ENCODE measurements at places on chromosomes 4 and X.

GRCh38 chr4:13766761-13767540, 139.4 kb upstream of the BOD1L1 start:
- no peak for DNase-seq

GRCh38 chrX:3550160-3550751, 163.2 kb downstream of the PRKX start:
- no peak for DNase-seq

GRCh38 chrX:112695494-112695893, 15.8 kb upstream of the LHFPL1 start:
- no peak for DNase-seq

DNA sequence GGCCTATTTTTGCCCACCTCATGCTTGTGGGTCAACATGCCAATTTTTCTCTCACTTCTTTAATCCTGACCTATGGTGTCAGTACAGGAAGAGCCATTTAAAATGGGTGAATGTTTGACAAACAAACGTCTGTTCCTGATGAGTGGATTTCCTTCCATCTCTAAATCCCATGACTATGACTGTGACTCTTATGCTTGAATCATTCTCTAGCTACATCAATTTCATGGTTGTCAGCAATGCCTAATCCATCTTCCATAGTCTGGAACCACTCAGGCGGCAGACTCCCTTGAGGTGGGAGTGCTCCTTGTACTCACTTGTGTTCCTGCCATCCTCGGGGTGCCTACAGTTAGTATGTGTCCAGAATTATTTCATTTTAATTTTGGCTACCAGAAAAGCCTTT, 194.9 kb upstream of the RPS6KA3 start:
- DNase-seq: peak; percentile 55

- no peak for DNase-seq
These were observed 51.5 kb upstream of the TRIM2 start for GRCh38 chr4:153152501-153153338.

DNA sequence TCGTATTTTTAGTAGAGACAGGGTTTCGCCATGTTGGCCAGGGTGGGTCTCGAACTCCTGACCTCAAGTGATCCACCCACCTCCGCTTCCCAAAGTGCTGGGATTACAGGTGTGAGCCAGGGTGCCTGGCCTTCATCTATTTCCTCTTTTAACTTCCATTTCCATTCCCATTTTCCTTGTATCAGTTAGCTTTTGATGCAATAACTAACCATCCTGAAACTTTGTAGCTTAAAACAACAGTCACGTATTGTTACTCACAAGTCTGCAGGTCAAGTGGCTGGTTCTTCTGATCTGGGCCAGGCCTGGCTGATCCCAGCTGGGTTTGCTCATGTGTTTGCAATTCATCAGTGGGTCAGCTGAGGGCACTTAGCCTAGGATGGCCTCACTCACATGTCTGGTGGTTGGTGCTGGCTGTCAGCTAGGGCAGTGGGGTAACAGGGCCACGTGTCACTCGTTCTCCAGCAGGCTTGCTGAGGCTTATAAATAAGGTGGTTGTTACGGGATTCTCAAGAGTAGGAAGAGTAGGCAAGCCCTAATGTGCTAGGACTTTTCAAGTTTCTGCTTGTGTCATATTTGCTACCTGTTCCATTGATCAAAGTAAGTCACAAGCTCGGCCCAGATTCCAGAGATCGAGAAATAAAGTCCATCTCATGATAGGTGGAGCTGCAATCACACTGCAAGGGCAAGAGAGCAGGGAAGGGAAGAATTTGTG, 88.2 kb downstream of the SOWAHB start:
- no peak for DNase-seq

DNA sequence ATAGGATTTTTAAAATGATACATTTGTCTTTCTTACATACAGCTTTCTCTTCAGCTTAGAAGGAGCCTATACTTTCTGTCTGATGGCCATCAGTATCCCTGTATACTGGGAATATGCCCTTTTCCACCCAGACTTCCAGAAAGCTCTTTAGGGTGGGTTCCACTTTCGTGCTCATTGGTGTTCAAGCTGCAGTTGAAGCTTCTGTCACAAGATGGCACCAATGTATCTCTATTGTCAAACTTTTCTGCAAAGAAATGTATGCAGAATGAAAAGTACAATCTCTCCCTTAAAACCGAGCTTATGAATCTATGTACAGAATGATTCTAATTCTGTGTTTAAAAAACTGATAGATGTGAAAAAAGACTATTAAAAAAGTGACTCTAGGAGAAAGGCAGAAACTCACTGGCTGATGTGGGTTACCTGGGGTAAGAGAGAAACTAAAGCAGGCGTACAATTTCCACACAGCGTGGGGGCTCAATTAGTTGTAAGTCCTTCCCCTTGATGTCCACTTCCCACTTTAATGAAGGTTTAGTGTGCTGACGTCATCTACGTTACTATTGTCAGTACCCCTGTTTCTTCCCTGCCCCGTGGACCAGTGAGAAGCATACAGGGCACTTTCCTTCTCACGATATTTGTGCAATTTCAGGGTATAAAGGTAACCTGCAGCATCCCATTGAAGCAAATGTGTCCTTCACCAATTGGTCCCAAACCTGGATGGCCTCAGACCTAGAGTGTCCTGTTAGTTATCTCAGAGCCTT, 57.3 kb upstream of the TCEAL2 start:
- DNase-seq: no peak

DNA sequence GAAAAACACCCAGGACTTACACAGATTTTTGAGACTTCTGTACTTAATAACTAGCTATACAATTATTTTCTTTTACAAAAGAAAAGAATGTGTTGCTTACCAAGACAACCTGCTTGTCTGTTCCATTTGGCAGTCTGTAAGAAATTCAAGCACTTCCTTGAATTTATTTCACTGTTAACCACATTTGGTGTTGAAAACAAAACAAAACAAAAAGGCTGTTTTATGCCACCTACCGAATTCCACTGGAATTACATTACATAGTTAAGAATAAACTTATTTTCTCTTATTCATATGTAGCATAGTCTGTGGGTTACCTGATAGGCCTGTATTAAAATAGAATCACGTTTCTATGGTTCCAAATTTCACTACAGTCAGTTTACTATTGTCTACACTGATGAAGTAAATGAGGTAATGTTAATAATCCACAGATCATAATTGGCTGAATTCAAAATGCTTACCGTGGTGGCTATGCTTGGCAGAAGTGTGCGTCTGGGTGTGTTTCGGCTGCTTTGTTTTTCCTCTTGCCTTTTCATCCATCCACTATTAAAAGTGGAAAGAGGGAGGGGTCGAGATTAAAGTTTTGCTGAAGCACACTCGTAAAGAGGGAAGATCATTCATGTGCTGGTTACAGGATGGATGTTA, at the start of gene TLR1:
Gene TLR1 (minus strand): TSS at position 138 of the 642 bp plus-strand sequence. CDS start 5,960 bp downstream, outside the sequence.
- DNase-seq: no peak

- no peak for DNase-seq
These were observed 120.1 kb downstream of the NHS start for GRCh38 chrX:17495052-17495451.

DNA sequence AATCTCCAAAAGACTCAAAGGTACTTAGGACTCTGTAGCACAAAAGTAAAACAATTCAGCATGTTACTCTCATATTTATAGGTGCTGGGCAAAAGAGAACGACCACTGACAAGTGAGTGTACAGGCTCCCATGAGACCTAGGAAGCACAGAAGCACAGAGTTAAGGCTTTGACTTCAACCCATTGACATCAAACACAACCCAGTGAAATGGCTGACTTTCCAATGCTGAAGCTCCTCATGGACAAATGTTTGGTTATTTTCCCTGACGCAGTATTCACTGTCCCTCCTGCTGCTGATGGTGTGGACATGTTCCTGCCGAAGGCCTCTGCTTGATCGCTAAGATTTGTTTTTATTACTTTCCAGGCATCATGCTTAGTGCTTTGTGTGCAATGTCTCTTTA, 148.7 kb downstream of the TSPAN5 start:
- DNase-seq: no peak

- DNase-seq: no peak
These were observed 54.3 kb downstream of the TSC22D3 start for GRCh38 chrX:107721318-107721717.

GRCh38 chrX:40759374-40759773, 24.0 kb upstream of the MED14 start:
- no peak for DNase-seq

- no peak for DNase-seq
These were observed 110.0 kb downstream of the SOWAHB start for GRCh38 chr4:76787898-76788297.

DNA sequence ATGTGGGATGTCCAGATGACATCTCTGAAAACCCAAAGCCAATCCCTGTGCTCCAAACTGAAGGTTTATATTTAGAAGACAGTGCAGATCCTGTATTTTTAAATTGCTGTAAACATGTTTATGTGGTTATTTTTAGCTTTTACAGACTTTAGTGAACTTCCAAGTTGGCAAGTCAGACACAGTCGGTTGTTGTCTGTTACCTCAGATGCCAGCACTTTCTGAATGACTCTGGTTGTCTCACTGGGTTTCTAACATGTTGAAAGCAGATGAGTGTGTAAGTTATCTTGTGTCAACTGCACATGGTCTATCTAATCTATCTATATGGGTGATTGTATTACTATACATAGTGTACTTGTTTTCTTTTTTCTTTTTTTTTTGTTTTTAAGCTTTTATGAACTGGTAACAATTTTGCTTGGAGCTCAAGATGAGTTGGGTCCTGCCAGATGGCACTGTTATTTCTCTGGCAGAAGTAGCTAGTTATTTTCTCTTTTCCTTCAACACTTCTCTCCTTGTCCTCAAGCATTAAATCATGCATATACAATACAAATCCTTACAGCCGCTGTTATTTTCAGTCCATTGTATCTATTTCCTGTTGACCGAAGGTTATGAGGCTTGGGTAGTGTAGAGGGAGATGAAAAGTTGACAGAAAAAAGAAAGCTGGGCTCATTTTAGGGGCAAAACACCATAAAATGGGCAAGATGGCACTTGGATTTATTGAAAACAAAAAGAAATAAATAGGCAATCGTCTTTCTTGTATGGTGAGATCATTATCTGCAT, 66.3 kb downstream of the GAB1 start:
- no peak for DNase-seq

GRCh38 chr4:37948542-37948941, 11.7 kb upstream of the PTTG2 start:
- no peak for DNase-seq

GRCh38 chr4:184706453-184706852, 27.4 kb downstream of the CENPU start:
- DNase-seq: no peak

DNA sequence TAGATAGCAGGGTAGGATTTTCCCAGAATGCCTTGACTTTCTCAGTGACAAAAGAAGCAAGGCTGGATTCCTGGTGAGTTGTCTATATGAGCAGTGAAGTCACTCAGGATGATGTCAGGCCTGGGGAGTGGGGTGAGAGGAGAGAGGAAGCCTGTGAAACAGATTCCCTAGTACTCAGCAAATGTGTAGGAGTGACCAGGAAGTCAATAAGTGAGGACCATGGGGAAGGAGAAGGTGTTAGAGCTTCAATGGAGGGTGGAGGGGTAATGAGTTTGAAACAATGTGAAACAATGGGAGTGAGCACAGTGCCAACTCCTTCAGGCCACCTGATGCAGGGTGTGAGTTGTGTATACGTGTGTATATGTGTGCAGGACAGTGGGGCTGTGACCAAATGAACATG, 2.4 kb upstream of the SLC9A6 start:
- DNase-seq: no peak

- no peak for DNase-seq
These were observed 660 bp upstream of the COL25A1 start for GRCh38 chr4:109303140-109303496.

DNA sequence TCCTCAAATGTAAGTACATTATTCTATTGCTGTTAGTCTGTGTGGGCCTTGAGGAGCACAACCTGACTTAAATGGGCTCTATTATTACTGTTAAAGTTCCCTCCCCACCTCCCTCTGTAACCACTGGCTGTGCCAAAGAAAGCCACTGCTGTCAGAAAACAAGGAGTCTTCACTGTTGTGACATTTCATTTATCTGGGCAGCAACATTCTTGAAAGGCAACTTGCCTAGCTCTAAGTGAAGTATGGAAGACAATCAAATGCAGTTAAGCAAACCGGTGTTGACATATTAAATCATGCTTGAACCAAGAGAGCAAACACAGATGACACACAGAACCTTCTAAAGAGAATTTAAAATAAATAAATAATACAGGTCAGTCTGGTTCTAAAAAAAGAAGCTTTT, 81.0 kb downstream of the EPHA5 start:
- DNase-seq: no peak

- DNase-seq: no peak
These were observed 1332.5 kb downstream of the FSTL5 start for GRCh38 chr4:160831165-160831922.

DNA sequence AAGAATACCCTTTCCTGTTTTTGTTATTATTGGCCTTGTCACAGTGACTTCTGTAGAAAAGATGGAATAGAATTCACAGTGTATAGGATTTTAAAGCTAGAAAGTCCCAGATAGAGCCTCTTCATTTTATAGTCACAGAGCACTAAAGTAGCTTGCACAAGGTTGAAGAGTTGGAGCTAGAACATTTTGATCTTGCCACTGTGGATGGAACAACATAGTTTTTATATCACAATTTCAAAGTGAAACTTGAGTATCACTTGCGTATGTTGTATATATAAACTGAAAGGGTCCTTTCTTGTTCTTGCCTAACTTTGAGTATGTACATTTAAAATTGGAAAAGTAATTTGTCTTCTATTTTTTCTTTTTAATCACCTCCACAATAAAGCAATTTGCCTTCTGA, 2.7 kb downstream of the USO1 start:
- no peak for DNase-seq

GRCh38 chr4:41039317-41039716, 175.0 kb downstream of the APBB2 start:
- no peak for DNase-seq

- no peak for DNase-seq
These were observed 62.5 kb downstream of the PAQR3 start for GRCh38 chr4:78876568-78877320.

DNA sequence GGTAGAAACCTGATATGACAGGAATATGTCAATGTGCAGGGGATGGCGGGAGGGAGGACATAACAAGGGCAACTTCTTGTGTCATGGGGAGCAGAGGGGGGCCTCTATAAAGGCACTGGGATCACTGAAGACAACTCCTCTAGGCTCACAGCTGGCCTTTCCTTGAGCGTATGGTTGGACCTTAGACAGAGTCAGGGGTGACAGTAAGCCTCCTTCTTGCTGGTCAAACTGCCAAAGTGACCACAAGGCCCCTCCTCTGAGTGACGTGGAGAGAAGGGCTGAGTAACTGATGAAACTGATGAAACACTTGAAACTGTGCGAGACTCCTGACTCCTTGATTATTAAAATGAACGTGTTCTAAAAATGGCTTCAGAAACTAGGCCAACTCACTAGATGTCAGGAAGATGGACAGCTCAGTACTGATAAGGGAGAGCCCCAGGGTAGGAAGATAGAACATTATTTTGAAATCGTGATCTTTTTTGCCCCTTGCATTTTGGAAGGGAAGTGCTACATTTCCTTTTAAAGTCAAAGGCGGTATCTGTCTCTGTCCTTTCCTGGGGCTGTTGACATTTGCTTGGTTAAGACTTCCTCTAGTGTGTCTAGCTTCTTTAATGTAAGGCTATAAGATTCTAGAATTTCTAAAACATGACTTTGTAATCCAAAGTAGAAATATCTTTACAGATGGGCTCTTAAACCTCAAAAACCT, 1.6 kb downstream of the RAB33A start:
- peak; percentile 43 for DNase-seq

- DNase-seq: no peak
These were observed 36.2 kb downstream of the COL25A1 start for GRCh38 chr4:109266236-109266635.

Data from retinal pigment epithelial cell (primary cell).